COR-L47 (cell line): ENCODE measurements at places on chromosomes 16 and 17.

GRCh38 chr17:45993962-45994627 is 5.0 kb upstream of the STH start:
- DNase-seq, result no peak

GRCh38 chr16:69123910-69124309 is 8.5 kb downstream of the CHTF8 start:
- peak; percentile 63 for DNase-seq

DNA sequence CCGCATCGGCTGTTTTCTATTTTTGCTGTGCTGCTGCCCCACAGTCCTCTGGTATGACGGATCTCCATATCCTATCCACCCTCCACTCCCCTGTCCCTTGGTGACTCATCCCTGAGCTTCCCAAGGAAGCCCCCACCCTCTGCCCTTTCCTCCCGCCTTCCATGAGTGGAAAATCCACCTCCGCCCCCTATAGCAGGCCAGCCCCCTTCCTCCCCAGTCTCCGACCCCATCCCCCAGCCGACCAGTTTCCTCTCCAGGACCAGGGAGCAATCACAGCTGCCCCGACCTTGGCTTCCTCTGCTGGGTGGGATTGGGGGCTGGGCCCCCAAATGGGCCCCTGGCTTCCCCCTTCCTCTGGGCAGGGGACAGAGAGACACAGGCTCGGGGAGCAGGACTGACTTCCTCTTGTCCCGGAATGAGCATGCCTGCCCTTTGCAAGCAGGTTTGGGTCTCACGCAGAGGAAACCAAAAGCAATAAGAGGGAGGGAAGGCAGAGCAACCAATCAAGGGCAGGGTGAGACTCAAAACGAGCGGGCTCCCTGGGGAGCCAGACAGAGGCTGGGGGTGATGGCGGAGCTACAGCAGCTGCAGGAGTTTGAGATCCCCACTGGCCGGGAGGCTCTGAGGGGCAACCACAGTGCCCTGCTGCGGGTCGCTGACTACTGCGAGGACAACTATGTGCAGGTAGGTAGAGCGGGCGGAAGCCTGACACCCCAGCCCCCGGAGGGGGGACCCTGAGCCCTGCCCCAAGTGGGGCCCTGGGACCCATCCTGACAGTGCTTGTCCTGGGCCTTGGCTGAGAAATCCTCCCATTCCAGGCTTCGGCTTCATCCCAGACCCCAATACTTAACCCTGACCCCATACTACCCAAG is at the start of the genes ABI3 and GNGT2:
ABI3 (plus strand) TSS at position 550 of the 872 bp plus-strand sequence; CDS start at position 568, 18 bp downstream.
GNGT2 (minus strand) TSS at position 417 of the 872 bp plus-strand sequence. CDS start 3,152 bp downstream, outside the sequence.
- DNase-seq, result no peak

DNA sequence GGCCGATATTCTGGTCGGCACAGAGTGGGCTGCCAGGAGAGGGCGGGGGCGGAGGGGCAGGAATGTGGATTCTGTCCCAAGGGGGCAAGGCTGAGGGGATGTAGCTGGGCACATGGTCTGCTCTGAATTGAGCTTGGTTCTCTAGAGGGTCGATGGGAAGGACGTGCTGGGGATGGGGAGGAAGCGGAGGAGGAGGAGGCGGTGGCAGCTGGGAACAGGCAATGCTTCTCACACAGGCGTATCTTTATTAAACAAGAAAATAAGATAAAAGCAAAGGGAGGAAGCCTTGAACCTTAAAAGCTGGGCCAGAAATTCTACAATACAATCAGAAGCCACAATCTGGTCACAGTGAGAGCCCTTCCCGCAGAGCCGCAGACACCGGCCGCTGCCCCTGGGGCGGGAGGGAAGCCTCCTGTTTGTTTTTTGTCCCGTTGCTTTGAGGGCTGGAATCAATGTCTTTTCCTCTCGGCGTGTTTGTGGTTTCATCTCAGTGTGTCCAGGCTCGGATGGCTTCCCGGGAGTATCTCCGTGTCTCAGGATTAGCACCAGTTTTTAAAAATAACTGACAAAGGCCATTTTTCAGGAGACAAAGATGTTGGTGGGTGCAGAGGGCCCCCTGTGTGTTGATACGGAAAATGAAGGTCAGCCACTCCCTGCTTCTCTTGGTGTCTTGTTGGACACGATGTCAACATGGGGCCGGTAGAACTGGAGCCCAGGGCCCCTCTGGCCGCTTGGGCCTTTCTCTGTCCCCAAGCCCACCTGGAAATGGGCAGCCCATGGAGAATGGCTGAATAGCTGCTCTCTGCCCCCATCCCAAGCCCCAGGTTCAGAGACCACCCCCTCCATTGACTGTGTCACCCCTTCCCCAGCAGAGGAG is 12.3 kb upstream of the SLC7A5 start:
- DNase-seq, result no peak

- DNase-seq, result no peak
These were observed 569 bp upstream of the TEKT3 start for GRCh38 chr17:15341966-15342365.

- peak; percentile 81 for DNase-seq
These were observed 153.3 kb downstream of the CHD9 start for GRCh38 chr16:53207810-53208752.

- DNase-seq, result no peak
These were observed 28.0 kb downstream of the NXN start for GRCh38 chr17:951325-952132.

GRCh38 chr17:76529224-76530094 is 8.1 kb downstream of the CYGB start:
- no peak for DNase-seq

- DNase-seq, result no peak
These were observed 126.5 kb downstream of the WWOX start for GRCh38 chr16:78225919-78226318.

DNA sequence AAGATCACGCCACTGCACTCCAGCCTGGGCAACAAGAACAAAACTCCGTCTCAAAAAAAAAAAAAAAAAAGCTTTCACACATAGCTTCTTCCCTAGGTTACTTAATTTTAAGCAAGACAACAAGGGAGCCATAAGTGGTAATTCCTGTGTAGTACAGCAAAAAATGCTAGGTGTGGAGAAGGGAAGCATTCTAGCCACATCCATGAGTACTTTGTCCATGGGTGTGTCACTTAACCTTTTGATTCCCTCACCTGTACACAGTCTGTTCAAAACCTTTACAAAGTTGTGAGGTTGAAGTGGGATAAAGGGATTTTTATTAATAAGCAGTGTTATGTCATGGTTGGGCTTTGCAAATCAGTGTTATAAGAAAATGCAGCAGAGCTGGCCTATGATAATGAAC is 4.5 kb downstream of the NME2 start:
- DNase-seq, result no peak

GRCh38 chr16:57133886-57134285 is 41.5 kb downstream of the CPNE2 start:
- no peak for DNase-seq

GRCh38 chr17:17087424-17088015 is 45.3 kb downstream of the MPRIP start:
- DNase-seq, result no peak

GRCh38 chr16:5634666-5635180 is 537.1 kb upstream of the EEF2KMT start:
- DNase-seq, result no peak

GRCh38 chr16:1548727-1549126 is 15.3 kb downstream of the TMEM204 start:
- DNase-seq, result no peak

DNA sequence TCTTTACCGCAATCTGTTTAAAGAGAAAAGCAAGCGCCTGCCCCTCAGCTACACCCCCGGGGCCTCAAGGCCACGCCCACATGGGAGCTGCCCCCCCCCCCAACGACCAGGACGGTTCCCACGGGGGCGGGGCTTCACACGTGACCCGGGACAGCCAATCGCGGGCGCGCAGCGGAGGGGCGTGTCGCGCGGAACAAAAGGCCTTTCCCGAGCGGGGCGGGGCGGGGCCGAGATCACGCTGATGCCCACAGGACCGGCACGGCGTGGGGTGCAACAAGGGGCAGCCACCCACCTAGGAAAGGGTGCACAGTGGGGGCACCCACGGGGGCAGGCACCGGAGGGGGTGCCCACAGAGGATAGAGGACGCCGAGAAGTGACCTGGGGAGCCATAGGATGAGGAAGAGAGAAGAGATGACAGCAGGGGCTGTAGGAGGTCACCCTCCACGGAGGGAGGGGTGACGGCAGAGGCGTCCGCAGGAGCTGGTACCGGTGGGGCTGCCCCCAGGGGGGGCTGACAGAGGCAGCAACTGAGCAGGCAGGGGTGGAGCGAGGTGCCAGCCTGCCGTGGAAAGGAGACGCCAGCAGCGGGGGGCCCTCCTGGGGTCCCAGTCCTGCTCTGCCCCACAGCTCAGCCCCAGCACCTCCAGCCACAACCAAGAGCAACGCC is 6.2 kb downstream of the UNKL start:
- DNase-seq, result peak; percentile 92

- peak; percentile 53 for DNase-seq
These were observed 135.4 kb downstream of the KCNJ12 start for GRCh38 chr17:21511363-21512195.

DNA sequence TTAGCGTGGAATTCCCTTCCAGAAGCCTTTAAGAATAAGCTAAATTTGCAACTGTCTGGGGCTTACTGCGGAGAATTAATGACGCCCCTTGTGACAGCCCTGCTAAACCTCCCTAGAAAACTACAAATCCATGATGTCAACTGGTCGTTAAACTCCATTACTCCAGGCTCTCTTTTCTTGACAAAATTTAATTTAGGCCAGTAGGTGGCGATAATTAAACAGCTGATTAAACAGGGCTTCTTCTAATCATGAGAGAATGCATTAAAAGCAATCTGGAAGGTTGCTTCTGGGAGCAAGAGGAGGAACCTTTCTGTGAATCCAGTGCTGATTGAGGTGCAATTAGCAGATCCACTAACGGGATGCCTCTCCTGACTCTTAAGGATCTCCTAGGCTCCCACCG is 8.1 kb upstream of the NLRP1 start:
- DNase-seq, result peak; percentile 15

DNA sequence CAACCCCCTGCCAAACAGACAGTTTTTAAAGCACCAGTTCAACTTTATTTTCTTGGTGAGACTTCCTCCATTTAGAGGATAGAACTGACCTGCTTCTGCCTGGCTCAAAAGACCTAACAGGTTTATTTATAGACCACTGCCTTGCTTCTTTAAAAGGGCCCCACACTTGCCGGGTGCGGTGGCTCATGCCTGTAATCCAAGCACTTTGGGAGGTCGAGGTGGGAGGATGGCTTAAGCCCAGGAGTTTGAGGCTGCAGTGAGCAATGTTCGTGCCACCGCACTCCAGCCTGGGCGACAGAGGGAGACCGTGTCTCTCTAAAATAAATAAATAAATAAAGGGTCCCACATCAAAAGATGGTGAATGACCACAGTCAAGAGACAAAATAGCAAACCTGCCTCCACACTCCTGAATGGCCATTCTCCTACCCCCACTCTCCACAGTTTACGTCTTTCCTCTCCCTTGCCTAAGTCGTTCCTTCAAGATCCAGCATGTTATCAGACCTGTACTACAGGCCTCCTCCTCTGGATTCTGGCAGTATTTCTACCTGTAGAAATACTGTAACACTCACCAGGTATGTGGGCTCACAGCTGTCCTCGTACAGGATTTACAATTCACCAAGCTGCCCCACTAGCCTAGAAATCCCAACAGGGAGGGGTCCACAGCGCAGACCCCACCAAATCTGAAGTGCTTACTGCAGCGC is 95.6 kb downstream of the SMG6 start:
- no peak for DNase-seq

DNA sequence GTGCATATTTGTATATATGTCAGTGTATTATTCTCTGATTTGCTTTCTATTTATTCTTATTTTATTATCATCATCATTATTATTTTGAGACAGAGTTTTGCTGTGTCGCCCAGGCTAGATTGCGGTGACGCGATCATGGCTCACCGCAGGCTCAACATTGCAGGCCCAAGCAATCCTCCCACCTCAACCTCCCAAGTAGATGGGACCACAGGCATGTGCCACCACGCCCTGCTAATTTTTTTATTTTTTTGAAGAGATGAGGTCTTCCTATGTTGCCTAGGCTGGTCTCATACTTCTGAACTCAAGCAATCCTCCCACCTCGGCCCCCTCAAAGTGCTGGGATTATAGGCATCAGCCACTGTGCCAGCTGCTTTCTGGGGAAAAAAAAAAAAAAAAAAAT is 8.4 kb upstream of the ARHGAP17 start:
- no peak for DNase-seq

- no peak for DNase-seq
These were observed 166.2 kb downstream of the XYLT1 start for GRCh38 chr16:17304491-17305119.

DNA sequence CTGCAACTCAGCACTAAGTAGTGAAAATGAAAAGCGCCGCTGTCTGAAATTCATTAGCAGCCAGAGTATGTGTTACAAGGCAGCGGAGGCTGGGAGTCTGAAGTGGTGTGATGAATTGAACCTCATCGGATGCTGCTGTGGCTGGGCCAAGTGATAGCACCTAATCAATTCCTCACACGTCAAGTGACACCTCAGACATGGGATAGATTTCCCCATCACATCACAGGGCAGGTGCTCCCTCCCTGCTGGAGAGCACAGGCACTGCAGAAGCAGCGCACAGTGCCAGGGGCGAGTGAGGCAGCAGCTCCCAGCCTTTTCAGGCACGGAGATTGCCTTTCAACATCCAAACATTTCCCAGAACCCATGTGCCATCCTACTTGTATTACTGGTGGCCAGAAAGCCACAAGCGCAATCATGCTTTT is 32.2 kb downstream of the DRC3 start:
- DNase-seq, result no peak

GRCh38 chr17:28634206-28634865 is 10.6 kb downstream of the BLTP2 start:
- DNase-seq, result no peak

- no peak for DNase-seq
These were observed 78.1 kb downstream of the TUBD1 start for GRCh38 chr17:59814685-59815084.

- no peak for DNase-seq
These were observed 706 bp downstream of the TEN1 start for GRCh38 chr17:75979705-75980187.

DNA sequence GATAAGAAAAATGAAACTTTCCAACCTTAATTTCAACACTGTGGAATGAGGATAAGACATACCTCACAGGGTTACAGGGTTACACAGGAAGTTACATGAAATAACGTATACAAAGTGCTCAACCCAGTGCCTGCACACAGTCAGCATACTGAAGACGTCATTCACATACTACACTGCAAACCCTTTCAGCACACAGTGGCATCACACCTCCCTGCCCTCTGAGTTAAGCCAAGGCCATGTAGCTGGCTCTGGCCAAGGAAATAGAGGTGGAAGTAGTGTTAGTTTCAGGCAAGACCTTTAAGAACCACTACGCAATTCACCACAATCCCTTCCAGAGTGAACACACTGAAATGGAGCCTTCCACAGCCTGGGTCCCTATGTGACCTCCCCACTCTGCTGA is 46.6 kb upstream of the GSG1L start:
- DNase-seq, result no peak

- DNase-seq, result no peak
These were observed 16.5 kb downstream of the ANKRD11 start for GRCh38 chr16:89473791-89474414.

- DNase-seq, result no peak
These were observed 6.3 kb downstream of the CMTM4 start for GRCh38 chr16:66690106-66690847.

DNA sequence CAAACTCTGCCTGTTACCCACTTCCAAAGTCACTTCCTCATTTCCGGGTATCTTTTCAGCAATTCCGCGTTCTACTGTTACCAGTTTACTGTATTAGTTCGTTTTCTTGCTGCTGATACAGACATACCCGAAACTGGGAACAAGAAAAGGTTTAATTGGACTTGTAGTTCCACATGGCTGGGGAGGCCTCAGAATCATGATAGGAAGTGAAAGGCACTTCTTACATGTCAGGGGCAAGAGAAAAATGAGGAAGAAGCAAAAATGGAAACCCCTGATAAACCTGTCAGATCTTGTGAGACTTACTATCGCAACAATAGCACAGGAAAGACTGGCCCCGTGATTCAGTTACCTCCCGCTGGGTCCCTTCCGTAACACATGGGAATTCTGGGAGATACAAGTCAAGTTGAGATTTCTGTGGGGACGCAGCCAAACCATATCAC is 30.9 kb downstream of the PAFAH1B1 start:
- DNase-seq, result no peak
